ENCODE measurements at places on chromosomes 1 and 21.

GRCh38 chr1:197247465-197247864 is 20.6 kb upstream of the CRB1 start:
- no peak for DNase-seq

DNA sequence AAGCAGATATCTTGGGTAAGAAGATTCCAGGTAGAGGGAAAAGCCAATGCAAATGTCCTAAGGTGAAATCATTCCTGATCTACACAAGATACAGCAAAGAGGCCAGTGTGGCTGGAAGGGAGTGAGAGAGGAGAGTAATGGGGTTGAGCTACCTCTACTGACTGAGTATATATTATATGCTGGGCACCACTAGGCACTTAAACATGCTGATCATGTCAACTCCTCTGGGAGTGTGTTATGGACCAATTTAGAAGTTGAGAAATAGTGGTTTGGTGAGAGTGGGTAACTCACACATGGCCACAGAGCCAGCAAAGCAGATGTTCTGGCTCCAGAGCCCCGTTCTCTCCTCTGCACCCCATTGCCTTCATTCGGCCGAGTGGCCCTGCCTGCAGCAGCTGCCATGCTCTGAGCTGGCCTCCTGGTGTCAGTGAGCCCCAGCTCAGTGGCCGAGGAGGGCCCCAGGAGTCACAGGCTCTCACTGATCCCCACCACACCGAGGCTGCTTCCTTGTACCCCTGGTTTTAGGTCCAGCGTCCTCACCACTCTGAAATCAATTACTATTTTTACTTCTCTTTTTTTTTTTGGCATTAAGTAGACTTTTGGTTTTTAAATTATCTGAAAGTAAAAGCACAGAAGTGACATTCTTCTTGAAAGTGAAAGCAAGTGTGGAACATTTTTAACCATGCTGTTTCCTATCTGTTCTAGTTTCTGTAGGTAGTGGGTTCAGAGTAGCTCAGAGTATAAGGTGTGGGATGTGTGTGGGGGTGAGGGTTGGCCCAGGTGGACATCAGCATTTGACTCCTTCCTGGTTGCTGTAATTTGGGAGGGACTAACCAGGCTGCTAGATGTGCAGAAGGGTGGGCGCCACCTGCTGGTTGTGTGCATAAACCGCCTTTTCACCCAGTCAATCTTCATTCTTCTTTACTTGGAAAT is 45.8 kb upstream of the CRNN start:
- DNase-seq = peak; percentile 75

DNA sequence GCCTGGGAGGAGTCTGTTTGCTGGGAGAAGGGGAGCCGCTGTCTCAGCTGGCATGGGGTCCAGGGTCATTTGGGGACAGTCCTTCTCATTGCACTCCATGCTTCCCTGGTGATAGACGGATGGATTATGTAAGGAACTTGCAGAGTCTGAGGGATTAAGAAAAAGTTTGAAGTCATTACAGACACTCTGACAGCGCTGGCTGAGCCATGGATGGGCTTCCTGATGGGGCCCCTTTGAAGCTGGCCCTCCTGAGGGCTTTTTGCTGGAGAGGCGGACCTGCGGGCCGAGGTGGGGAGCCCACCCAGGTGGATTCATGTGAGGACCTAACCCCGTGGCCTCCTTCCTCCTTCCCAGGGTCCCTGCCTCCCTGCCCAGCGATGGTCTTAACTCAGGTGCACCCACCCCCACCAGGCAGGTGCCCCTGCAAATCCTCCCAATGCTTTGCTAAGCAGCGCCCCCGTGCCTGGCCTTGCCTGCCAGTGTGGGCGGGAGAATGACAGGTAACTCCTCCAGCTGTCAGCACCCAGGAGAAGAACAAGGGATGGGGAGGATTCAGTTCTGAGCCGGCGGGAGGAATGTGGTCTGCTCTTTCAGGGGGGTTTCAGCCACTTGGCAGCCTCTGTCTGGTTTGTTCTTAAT is 24.2 kb upstream of the C1orf174 start:
- DNase-seq = peak; percentile 59

DNA sequence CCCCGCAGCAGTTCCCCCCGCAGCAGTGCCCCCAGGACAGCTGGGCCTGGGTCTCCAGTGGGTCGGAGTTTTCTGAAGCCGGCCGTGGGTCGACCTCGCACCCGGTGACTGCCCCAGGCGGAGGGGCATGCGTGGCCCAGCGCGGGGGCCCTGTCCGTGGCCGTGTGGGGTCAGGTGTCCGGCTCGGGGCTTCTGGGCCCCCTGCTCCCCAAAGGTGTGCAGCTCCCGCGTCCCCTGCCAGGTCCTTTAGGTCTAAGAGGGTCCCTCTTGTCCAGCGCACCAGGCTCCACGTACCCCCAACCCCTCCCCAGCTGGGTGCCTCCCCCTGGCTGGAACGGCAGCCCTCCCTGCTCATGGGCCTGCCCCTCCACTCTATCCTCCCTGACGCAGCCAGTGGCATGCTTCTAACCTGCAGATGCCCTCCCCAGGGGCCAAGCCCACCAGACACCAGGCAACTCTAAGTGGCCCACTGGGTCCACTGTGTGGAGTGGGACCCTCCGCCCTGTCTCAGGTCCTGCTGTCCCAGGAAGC is 5.9 kb upstream of the HES4 start:
- peak; percentile 59 for DNase-seq

DNA sequence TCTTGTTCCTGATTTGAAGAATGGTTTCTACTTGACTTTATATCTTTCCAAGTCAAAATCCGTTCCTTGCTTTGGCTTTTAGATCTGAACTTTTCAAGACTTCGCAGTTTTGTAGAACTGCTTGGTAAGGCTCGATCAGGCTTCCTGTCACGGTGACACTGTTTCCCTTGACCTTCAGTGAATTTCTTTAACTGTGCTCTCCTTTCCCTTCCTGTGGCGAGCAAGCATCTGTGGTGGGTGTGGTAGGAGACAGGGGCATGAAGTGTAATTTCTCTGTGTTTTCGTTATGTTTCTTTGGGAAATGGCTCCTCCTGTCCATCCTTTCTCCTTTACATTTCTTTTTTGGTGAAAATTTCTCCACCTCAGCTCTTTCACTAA is 10.4 kb downstream of the STYXL2 start:
- no peak for DNase-seq

DNA sequence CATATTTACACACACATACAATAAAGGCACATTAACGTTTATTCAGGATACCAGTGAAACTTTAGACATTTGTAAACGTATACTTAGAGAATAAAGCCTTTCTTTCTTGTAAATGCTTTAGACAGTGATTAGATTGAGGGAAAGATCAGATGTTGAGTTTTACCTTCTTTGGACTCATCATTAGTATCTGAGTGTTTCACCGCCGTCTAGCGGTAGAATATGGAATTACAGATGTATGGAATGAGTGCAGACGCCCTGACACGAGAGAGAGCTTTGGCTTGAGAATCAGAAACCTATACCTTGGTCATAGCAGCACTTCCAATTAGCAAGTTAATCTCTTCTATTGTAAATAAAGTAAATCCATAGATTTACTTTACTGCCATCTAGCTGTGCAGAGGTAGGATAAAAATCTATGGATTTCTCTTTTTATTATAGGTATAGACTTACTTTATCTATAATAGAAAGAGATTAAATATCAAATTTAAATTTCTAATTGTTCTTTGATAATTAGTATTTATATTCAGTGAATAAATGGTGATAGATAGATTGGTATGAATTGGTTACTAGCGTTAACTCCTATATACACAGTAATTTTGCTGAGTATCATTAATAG is 12.6 kb downstream of the FLG2 start:
- DNase-seq = no peak

GRCh38 chr1:184019506-184019905 is 18.0 kb downstream of the COLGALT2 start:
- DNase-seq = no peak

Measured in natural killer cell treated with Interleukin-12 subunit alpha and Interleukin-12 subunit beta and Interleukin-15 and Interleukin-18, amount 100 ng/mL, for 72 hours (primary cell).